ENCODE measurements at places on chromosomes 5 and 9.

DNA sequence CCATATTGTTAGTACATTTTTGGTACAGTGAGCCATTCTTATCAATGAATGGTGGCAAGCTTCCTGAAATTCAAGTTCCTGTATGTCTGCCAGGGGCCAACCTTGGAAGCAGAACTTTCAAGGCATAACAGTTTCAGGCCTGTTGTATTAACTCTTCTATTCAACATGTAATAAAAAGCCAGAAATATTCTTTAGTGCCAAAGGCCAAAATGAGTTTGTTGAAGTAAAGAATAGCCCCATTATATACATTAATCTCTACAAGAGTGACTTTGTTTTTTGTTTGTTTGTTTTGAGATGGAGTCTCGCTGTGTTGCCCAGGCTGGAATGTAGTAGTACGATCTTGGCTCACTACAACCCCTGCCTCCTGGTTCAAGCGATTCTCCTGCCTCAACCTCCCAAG, 321.3 kb downstream of the KDM4C start:
- no peak for DNase-seq

- no peak for DNase-seq
These were observed 97.2 kb downstream of the TRIM36 start for GRCh38 chr5:115072266-115073064.

GRCh38 chr5:149448431-149448830, 69.3 kb upstream of the IL17B start:
- DNase-seq, result no peak

DNA sequence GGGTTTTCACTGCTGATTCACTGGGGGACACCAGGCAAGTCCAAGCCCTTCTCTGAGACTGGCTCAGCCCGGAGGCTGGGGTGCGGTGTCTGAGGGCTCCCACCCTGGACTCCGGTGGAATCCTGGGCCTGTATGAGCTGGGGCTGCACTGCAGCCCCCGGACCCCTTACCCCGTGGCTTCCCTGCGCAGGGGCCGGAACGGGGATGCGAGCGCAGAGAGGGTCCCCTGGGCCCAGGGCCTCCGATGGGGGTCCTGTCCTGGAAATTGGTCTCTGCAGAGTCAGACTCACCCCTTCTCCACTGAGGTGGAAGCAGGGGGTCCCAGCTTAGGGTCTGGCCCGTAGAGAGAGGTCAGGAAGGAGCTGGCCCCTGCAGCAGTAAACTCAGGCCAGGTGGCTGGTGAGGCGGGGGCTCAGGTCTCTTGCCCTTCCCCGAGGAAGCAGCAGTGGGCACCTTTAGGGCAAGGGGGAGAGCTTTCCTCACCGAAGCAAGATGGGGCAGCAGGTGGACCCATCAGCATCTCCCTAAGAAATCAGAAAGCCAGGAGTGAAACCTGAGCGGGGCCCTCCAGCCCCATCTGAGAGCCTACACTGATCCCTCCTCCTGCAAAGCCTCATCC, 1.6 kb upstream of the VAV2 start:
- DNase-seq, result no peak

DNA sequence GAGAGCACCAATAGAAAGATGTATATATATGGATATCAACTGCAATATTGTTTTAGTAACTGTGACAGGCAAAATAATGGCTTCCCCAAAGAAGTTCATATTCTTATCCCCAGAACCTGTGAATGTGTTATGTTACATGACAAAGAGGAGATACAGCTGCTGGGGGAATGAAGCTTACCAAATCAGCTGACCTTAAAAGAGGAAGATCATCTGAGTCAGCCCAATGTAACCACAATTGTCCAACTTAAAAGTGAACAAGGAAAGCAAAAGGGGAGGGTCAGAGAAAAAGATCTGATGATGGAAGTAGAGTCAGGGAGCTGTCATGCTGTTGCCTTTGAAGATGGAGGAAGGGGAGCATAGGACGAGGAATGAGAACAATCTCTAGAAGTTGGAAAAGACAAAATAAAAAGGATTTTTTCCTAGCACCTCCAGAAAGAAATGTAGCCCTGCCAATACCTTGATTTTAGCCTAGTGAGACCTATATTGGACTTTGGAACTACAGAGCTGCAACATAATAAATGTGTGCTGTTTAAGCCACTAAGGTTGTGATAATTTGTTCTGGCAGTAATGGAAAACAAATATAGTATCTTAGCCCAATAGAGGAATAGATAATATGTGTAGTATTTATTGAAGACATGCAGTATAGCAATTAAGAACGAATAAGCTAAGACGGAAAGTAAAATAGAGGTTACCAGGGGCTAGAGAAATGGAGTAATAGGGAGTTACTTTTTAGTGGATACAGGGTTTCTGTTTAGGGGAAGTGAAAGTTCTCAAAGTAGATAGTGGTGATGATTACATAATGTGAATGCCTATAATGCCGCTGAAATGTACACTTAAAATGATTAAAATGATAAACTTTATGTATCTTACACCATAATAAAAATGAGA, 115.9 kb downstream of the PIK3R1 start:
- DNase-seq, result no peak

DNA sequence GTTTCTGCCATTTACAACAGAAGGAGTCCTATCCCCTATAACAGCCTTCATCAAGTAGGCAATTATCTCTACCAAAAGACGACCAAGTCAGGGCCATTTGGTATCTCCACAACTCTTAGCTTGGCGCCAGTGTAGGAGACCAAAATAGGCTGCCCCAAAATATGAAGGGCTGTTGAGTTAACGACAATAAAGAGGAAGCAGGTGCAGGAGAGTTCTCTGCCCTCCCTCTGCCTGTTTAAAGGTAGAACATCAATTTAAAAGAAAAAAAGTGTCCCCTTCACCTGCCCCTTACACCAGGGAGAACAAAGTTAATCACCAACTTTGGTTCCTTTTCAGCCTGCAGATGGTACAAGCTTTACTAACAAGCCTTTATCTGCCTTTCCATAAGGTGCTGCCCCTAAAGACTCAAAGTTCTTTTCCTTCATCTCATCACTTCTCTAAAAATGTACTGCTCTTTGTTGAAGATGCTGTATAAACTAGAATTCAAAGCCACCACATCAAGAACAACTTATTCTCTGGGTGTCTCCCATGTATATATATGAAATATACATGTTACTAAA, 33.3 kb downstream of the PPP1R2B start:
- DNase-seq, result no peak

GRCh38 chr9:32954642-32955041, 46.8 kb downstream of the APTX start:
- no peak for DNase-seq

DNA sequence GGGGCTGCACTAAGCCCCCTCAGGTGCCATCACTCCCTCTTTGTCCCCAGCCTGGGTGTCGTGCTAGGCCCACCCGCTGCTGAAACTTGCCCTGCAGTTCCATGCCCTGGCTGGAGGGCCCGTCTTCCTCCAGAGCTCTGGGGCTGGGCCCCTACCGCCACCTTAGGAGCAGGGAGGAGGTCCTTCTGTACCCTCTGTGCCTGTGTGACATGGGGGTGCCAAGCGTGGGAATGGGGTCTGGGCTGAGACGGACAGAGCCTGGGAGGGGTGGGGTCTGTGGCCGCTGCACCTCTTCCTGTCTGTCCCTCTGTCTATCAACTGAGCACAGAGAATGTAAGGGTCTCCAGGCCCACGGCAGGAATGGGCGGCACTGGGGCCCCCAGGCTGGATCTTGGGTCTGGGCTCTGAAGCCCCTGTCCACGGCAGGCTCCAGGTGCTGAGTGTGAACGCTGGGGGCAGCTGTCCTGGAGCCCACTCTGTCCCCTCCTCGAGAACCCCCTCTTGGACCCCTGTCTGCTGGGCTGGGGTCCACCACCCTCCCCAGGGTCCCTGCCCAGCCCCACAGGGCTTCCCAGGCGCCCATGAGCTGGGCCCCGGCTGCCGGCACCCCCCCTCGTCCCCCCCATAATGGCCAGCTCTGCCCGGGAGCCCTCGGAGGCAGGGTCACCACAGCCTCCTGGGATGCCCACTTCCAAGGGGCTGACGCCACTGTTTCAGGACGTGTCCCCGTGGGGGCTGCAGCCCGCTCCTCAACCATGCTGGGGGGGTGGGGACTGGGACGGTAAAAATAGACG, 15.8 kb upstream of the NRARP start:
- DNase-seq, result no peak

DNA sequence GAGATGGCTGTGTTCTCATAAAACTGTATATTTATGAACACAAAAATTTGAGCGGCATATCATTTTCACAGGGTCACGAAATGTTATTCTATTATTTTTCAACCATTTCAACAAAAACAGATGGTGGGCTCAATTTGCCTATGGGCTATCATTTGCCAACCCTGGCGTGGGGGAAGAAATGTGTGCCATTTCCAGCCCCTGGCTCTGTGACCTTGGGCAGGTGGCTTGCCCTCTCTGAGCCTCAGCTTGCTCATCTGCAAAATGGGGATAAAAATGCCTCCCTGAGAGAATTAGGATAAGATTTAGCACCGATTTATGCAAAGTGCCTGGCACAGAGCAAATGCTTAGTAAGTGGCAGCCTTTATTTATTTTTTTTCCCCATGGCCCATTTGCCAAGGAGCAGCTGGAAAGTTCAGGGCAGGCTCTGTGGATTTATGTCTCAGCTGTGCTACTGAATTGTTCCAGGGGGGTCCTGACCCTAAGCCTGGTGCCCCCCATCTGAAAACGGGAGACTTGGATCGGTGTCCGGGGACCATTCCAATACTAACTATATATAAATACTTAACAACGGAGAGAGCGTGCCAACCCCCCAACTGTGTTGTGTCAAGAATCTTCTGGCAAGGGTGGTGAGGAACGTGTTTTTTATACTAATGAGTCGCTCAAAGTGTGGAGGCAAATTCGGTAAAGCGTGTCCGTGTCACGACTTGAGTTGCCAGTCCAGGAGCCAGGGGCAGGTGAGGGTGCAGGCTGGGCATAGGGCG, 34.5 kb downstream of the HRH2 start:
- no peak for DNase-seq

DNA sequence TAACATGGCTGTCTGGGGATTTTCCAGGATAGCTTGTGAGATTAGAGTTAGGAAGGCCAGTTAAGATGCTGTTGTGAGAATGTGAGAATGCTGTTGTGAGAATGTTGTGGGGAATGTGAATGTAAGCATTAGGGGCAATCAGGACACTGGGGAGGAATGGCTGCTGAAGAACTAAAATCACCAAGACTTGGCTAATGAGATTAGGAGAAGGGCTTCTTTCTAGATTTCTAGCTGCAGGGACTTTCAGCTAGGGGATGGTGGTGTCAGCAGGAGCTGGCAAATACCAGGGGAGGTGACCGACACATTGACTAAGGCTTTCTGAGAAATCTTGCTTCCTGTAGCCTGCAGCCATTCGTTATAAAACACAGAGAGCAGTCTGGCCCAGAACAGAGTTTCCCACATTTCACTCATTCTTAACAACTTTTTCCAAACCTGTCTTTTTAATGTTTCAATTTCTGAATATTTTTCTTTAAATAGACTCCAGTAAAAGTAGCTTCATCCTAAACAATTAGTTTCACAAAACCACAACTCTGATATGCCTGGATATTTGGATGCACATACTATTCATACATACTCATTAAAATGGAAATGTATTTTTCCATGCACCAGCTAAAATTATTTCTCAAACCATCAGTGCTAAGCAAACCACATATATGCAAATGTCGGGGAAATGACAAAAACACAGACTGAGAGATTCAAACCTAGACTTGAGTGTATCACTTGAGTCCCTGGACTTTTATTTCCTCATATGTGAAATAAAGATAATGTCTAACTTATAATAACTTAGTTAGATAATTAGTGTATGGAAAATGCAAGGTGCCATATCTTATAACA, 89.3 kb upstream of the TNC start:
- no peak for DNase-seq

- DNase-seq, result no peak
These were observed 379.8 kb downstream of the KDM4C start for GRCh38 chr9:7137571-7137970.

DNA sequence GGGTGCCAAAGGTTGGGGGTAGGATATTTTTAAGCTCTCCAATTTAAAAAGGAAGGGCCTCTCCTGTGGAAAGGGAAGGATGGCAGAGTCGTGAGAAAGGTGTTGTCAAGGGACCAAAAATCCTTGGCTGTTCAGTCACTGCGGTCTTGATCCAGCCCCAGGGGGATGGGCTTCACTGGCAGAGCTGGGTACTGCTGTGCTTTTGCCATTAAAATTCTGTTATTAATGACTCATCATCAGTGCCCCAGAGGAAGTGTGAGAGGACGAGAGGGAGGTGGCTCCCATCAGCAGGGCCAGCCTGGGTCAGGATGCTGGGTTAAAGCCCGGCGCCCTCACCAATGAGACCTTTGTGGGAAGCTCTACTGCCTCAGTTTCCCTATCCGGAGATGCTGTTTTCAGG, 16.7 kb downstream of the PCDH12 start:
- no peak for DNase-seq

DNA sequence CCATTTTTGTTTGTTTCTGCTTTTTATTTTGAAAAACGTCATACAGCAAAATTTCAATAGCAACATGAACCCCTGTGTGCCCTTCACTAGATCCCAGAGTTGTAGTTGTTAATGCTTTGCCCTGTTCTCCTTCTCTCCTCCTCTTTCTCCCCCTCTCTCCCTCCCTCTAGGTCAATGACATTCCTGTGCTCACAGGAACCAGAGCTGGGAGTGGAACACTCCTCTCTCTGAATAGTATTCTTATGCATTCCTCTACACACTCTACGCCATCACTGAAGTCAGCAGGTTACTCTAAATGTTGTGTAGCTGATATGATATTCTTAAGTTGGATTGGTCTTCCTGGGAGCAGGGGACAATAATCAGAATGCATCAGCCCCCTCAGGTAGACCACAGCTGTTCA, 243.4 kb downstream of the SYK start:
- no peak for DNase-seq

DNA sequence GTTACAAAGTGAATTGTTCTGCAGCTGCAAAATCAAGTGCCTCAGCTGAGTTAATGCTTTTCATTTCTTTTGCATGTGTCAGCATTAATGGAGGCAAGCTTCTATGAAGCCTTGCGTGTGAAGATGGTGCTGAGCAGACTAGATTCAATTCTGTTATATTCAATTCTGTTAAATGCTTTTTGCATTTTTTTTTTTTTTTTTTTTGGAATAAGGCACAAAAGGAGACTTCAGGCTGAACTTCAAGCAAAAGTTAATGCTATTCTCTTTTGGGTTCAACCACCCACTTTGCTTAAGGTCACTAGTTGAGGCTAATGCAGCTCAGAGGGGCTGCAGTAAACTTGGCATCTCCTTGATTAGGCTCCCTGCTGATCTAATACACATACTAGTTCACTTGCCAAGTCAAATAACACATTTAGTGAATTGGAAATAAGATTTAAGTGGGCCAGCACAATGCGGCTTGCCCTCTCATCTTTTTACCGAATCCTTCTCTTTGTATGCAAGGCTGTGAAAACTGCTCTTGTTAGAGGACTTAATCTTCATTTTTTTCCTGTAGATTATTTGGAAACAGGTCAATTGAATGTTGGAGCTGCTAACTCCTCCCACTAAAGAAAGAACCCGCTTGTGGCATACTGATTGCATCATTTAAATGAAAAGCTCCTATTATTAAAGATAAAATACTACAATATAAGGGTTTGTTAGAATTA, 1020.2 kb downstream of the NR2F1-AS1 start:
- no peak for DNase-seq

DNA sequence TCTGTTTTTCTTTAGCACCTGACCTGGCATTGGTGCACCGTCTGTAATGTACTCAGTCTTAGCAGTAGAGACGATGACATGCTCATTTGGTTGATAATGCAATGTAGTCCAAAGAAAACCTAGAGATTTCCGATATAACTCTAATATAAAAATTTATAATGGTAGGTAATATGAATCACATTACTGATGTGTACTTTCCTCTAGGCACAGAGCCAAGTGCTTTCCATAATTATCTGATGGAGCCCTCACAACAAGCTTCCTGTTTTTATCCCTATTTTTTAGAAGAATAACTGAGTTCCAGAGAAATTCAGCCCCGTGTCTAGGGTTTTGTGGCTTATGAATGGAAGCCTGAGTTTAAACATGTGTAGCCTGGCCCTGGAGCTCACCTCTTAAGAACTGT, 53.7 kb downstream of the KDM4C start:
- DNase-seq, result no peak
